Hypothalamus (tissue), 51 donors: ENCODE measurements at places on chromosomes 7 and 10.

DNA sequence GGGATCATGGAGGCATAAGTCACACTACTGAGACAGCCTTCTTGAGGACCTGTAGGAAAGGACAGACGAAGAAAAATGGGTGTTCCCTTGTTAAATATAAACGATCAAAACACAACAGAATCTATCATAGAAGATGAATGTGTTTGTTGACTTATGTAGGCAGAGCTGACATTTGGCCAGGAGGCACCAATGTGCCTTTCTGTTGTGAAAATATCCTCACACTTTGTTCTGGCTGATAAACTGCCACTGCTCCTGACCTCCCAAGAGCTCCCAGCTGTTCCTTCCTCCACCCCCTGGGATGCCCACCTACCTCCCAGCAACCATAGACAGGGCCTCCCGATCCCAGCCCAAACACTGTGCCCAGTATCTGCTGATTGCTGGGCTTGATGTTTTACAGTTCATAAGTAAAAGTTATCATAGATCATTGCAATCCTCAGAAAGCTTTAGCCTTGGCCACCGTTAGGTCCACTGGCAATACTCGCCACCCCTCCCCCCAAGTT, 116.6 kb downstream of the CTTNBP2 start:
- no peak for DNase-seq

GRCh38 chr10:59175538-59176240, 754 bp upstream of the PHYHIPL start:
- DNase-seq, result peak; percentile 38

GRCh38 chr10:3760083-3760482, 24.9 kb downstream of the KLF6 start:
- DNase-seq, result no peak

DNA sequence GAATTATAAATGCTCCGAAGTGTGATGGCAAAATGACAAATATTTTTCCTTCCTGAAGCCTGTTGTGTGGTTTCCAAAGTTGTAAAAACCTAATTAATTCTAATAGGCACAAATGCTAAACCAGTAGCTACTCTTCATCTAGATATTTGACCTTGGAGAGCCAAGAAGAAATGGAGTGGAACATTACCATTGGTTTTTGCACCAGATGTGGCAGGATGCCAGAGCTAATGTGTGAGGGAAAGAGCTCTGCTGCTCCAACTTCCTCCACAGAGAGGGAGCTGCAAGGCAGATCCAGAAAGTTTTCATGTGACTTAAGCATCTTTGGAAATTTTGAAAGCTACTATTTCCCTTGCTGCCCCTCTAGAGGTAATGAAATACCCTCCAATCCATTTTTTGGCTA, 65.1 kb upstream of the HPS1 start:
- DNase-seq, result no peak

DNA sequence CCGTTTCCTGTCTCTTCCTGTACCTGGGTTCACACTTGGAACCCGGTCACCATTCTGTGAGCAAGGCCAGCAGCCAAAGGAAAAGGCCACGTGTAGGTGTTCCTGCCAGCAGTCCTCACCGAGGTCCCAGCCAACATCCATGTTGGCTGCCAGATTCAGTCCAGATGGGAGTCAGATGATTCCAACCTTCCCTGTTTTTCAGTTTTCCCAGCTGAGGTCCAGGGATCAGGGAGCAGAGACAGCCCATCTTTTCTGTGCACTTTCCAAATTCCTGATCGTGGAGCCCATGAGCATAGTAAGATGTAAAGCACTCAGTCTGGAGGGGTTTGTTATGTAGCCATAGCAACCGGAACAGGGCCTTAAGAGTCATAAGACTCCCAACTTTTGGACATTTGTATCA, 3.9 kb upstream of the PVRIG start:
- no peak for DNase-seq

GRCh38 chr10:129411772-129412171, 55.3 kb upstream of the MGMT start:
- no peak for DNase-seq

DNA sequence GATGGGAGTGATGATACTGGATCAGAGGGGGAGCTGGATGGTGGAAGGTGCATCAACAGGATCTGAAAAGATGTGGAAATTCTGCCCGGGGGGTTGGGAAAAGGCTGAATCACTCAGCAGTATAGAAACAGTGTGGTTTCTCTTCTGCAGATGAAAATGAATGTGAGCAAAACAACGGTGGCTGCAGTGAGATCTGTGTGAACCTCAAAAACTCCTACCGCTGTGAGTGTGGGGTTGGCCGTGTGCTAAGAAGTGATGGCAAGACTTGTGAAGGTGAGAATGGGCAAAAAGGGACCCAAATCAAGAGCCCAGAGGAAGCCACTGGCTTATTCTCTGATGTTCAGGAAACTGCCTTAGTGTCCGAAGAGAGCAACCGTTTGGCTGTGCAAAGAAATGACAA, 12.9 kb downstream of the OIT3 start:
- no peak for DNase-seq

- no peak for DNase-seq
Observed at GRCh38 chr7:131342864-131343442, 15.3 kb downstream of the MKLN1 start.

DNA sequence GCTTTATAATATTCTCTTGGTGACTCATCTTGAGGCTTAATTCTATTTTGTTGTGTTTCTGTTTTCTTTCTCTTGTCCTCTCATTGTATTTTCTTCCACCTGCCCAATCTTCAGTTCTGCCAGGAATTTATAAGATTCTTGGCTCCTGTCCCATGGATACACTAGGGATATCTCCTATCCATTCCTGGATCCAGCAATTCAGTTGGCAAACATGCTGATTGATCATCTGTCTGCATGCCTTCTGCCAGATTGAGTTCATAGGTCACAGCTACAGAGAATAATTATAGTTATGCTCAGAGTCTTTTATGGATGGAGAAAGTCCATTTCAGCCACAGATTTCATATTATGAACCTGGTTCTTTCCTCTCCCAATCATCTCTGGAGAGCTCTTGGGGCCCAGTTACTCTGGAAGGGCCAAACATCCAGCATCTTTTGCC, 140.4 kb upstream of the MAGI2 start:
- no peak for DNase-seq

- no peak for DNase-seq
Observed at GRCh38 chr7:97024209-97025129, at the start of gene DLX5. Gene DLX5 (minus strand): TSS chr7:97024831. CDS start chr7:97024623, 208 bp downstream.

GRCh38 chr10:131784363-131785120, 116.3 kb upstream of the PPP2R2D start:
- DNase-seq, result no peak
